GOT3 (cell line): ENCODE measurements at places on chromosomes 13 and 19.

- DNase-seq = no peak
These were observed 18.7 kb upstream of the GPR12 start for GRCh38 chr13:26779321-26779720.

DNA sequence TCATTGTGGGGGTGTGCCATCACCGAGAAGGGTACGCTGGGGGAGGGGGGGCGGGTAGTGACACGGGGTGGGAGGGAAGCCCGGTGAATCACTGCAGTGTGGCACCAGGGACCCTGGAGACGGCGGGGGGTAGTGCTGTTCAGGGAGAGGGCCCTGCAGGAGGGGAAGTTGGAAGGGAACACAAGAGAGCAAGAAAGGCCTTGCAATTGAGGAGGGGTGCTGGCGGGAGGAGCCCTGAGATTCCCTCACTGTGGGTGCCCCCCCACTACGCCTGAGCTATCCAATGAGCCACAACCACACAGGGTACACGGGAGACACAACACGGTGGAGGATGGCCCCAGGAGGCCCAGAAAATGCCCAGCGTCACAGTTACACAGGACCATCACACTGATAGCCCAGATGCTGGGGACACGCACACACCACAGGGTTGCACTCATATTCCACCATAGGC lies 516 bp upstream of the ATP1A3 start:
- DNase-seq = no peak

- DNase-seq = no peak
These were observed 1074.1 kb upstream of the PCDH20 start for GRCh38 chr13:62489731-62490130.

DNA sequence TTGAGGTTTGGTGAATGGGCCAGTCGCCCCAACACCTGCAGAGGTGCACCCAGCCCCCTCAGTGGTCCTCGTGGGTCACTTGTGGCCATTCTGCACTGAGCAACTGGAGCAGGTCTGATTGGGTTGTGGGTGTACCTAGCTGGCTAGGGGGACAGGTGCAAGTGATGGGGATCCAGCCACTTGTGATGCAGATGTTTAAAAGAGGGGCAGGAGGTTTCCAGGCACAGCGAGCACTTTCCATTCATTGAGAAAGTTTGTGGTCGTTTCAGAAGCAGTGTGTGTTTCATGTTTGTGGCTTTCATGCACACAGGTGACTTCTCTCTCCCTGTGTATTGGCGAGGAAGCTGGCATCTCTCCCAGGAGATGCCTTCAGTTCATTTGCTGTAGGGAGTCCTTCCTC lies 34.7 kb downstream of the TSSK6 start:
- no peak for DNase-seq

DNA sequence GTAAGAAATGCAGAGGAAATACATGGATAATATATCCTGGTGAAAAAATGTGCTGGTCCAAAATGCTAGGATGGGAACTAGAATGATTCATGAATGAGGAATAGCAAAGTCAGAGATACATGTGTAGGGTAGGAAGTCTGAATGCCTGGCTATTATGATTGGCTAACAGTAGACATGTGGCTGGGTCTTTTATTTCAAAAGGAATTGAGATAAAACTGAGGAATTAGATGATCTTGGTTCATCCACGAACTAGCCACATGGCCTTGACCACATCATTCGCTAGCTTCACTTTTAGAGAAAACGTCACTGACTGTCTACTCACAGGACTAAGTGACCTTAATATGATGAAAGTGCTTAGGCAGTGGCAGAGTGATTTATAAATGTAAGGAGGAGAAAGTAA lies 103.1 kb downstream of the TRPC4 start:
- no peak for DNase-seq

DNA sequence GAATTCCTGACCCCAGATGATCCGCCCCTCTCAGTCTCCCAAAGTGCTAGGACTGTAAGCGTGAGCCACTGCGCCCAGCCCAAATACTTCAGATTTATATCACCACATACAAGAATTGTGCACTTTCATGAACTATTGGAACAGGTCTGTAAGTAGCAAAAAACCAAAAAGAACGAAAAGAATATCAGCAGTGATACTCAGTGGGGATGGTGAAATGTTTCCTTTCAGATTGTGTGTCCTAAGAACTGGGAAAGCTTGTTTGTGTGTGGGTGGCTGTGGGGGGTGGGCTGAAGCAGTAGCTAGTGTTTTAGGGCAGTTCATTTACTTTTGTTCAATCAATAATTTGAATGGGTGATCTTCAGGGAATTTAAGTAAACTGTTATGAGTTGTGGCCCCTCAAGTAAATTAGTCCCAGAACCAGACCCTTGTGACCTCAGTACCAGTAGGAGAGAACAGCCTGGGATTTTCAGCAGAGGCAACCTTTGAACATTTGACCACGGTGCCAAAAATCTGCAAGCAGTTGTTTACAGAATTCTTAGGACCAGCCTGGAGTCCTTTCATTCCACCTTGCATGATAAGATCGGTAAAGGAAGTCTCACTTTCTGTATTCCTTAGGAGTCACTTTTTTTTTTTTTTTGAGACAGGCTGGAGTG lies 106.6 kb downstream of the LRCH1 start:
- DNase-seq = no peak

GRCh38 chr19:48997972-48998371 lies 4.3 kb downstream of the RUVBL2 start:
- DNase-seq = no peak
